ENCODE measurements at places on chromosomes 2 and 18.

- DNase-seq, result no peak
These were observed 160.5 kb downstream of the SETBP1 start for GRCh38 chr18:44841221-44841620.

DNA sequence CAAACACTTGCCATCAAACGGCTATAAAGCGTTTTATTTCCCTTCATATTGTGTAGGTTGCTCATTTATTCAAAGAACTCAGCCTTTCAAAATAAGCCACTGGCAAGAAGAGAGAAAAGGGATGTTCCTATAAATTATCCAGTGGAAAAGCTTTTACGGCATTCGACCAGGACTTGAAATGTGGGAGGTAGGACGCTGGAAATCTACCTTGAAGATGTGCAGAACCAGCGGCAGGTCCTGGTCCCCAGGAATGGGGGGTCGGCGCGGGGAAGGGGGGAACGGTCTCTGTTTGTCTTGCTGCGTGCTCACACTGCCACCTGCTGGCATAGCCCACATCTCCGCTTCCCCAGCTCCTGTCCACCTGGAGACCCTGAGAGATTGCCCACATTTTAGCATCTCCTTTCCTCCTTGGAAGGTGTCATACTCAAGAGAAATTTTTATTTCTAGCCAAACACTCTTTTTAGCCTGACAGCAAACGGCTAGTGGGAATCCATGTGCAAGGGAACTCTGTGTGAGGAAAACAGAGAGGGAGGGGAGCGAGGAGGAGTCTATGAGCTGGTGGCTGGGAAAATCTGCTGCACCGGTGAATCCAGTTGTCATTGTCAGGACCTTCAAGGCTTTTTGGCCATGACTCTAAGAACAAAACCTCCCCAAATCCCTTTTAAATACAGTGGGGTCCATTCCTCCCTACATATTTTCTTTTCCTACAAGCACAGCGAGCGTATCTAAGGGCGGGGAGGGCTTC lies 349.0 kb upstream of the PKDCC start:
- DNase-seq, result no peak

- no peak for DNase-seq
These were observed 354.3 kb downstream of the CLIP4 start for GRCh38 chr2:29469516-29469915.

DNA sequence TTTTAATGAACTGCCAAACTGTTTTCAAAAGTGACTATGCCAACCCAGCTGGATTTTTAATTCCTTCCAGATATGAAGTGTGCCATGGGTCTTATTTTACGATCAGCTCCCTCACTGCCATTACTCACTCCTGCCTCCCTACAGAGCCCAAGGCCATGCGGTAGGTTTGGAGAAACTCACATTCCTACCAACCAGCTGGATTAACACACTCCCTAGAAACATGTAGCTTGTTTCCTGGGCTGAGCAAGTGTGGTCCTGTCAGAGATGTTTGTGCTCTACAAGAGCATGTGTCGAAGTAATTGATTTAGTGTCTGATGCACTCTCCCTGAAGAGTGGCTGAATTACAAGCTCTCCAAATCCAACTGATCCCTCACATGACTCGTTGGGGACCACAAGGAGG lies 82.5 kb downstream of the SPP2 start:
- no peak for DNase-seq

- no peak for DNase-seq
These were observed 85.5 kb upstream of the PGAP1 start for GRCh38 chr2:197011801-197012641.

DNA sequence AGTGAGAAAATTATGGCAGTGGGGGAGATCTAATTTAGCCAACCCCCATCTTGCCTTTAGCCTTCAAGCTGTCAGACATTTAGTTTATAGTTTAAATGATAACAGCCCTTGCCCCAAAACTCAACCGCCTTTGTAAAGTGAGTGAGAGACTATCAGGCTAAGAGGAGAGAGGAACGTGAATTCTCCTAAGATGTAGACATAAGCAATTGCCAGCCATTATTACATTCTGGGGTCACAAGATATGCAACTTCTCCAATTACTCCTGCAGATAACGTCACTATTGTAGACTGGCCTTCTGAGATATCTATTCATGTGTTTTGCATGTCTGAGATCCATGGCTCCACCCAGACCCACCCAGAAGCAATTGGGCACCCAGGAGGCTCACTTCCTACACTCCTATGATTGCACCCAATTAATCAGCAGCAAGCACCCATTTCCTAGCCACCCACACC lies 307.3 kb downstream of the NBAS start:
- no peak for DNase-seq

DNA sequence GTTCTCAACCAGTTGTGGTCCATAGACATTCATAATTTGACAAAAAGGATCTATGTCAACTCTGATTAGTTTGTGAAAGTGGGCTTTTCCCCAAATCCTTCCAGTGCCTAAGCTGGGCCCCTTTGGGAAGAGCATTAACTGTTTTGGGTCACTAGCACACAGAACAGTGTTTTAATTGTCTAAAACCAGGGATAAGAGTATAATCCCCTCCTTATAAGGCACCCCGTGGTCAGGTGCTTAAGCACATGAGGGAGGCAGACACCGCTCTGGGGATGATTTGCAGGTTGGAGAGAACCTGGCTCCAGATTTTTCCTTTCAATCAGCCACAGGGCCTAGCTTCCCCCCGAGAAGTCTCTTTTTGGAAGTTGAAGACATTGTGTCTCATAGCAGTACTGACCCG lies 53.6 kb upstream of the RFX8 start:
- no peak for DNase-seq

DNA sequence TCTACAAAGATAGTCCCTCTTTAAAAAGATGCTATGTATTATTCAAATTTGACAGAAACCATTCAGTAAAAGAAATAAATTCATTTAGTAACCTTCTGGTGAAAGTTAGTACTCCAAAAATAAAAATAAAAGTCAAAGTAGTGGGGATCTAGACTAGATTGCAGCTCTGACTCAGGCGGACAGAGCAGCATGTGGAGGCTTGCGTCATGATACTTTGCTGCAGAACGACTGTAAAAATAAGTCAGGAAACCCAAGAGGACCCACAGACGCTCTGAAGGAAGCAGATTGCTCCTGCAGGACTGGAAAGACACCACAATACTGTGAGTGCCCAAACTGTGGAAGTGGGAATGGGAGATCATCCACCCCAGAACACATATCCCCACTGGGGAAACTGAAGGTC lies 301.9 kb downstream of the RIT2 start:
- DNase-seq, result no peak

GRCh38 chr2:58939388-58939787 lies 698.3 kb upstream of the FANCL start:
- no peak for DNase-seq

GRCh38 chr18:39057423-39058064 lies 1491.9 kb upstream of the CELF4 start:
- DNase-seq, result no peak
